ENCODE measurements at places on chromosomes 2 and 18. TPM values are rescaled to one million over a fixed set of nuclear protein-coding genes. Genes with fewer than 3 reads are reported as not detected.
A peak's percentile ranks its signal among the peaks of the same experiment; 100 is the strongest.

The SERPINB3 gene
- polyA plus RNA-seq = not detected

The SCLY gene
- 15.8 TPM for polyA plus RNA-seq

DNA sequence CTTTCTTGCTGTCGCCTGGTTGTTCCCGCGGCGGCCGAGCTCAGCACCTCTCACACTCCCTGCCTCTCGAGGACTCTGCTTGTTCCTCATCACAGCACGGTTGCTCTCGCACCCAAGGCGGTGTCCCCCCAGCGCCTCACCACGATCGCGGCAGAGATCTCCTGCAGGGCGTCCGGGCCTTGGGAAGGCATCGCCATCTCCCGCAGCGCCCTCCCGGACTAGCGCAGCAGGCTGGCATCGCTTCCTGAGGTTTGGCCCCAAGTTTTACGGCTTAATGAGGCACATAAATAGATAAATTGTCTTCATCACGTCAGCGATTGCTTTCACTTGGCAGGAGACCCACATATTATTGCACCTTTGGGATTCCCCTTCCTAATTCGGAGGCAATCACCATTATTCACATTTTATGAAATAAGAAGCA, 125.4 kb downstream of the RGPD3 start:
- DNase-seq = no peak

DNA sequence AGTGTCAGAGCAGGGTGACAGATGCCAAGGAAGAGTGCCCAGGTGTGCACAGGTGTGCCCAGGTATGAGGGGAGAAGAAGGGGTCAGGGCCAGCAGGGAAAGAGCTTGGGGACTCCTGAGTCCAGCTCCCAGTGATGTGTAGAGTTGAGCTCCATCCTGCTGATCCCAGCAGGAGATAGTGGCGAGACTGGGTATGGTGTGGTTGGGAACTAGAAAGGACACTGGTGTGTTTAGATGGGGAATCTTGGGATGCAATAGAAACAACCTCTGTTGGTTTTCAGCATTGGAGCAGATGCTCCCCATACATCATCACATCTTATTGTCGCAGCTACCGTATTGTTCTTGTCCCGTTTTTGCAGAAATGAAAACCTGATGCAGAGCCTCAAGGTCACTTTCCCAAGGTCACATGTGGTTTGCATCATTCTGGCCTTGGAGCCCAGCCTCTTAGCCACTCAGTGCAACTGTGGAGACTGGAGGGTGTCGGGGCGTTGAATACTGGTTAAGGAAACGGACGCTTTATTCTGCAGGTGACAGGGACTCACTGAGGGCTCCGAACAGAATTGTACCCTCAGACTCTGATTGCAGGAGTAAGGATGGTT, 166.7 kb downstream of the AGAP1 start:
- no peak for DNase-seq

The LHCGR gene
- not detected for polyA plus RNA-seq

GRCh38 chr18:11981543-11982366, 448 bp downstream of the IMPA2 start:
- peak; percentile 17 for DNase-seq

- DNase-seq = peak; percentile 10
Measured at GRCh38 chr18:80022613-80023012, 11.6 kb upstream of the RBFA start.

- no peak for DNase-seq
Measured at GRCh38 chr2:15731213-15731888, 139.7 kb downstream of the DDX1 start.

The INPP5D gene
- polyA plus RNA-seq = 54.8 TPM

GRCh38 chr2:223235986-223236385, 184.0 kb downstream of the KCNE4 start:
- no peak for DNase-seq

DNA sequence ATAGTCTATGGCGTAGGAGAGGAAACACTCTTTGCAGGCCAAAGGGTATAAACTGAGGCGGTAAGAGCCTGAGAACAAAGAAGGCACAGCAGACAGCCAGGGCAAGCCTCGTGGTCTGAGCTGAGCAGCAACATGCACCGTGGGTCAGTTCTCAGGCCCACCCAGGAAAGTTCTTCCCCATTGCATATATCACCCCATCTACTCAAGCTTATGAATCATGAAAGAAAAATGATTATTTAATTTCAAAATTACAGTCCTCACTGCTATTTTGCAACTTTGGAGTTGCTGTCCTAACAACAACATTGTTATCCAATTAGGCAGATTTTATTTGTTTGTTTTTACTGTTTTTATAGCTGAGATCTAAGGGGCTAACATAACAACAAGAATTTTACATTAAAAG, 54.7 kb upstream of the RIOK3 start:
- DNase-seq = no peak

DNA sequence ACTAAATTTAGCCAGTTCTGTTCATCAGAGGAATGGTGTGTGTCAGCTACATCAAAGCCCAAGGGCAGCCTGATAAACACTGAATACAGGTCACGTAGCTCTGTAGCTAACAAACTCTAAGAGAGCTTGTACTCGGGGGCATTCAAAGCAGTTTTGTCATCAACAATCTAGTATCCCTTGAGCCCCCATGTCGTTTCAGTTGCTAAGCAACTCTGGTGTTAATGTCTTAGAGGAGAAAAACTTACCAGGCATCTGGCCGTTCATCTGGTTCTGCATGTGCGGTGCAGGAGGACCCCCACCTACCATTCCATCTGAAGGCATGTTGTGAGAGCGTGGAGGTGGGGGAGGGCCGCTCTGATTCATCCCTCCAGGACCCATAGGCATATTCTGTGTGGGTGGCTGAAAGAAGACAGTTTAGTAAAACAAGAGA, 33.1 kb downstream of the SS18 start:
- no peak for DNase-seq

DNA sequence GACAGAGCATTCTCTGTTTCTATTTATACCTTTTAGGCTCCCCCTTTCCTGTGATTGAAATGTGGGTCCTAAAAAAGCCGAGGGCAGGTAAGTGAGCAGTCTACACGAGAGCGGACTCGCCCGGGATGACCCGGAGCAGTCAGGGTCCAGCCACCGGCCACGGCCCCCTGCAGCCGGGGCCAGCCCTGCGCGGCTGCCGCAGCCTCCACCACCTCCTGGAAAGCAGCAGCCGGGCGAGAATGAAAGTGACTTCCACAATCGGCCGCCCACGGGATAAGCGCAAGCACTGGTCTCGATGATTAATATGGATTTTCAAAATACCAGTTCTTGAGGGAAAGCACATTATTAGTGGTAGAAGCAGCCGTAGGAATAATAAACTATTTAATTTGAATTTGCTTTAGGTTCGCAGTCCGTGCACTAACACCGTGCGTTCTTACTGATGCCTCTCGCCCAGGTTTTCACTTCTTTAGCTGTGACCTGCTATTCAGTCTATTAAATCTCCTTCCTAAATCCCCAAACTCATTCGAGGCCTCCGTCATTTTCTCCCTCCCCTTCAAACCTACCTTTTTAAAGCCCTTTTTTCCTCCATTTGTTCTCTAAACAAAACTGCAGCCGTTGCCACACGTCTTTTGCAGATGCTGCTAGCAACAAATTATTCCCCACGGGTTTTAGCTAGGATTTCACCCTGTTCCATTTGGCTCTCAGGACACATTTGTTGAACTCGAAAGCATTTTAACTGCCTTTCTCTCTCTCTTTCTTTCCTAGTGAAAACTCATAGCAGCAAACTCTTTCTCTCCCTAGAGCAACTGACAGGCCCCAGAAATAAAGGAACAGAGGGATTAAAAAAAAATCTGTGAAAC, 1015.1 kb upstream of the PIK3C3 start:
- no peak for DNase-seq

The STEAP3 gene
- polyA plus RNA-seq = 0.83 TPM

GRCh38 chr2:41998186-41999127, 49.4 kb upstream of the PKDCC start:
- no peak for DNase-seq

DNA sequence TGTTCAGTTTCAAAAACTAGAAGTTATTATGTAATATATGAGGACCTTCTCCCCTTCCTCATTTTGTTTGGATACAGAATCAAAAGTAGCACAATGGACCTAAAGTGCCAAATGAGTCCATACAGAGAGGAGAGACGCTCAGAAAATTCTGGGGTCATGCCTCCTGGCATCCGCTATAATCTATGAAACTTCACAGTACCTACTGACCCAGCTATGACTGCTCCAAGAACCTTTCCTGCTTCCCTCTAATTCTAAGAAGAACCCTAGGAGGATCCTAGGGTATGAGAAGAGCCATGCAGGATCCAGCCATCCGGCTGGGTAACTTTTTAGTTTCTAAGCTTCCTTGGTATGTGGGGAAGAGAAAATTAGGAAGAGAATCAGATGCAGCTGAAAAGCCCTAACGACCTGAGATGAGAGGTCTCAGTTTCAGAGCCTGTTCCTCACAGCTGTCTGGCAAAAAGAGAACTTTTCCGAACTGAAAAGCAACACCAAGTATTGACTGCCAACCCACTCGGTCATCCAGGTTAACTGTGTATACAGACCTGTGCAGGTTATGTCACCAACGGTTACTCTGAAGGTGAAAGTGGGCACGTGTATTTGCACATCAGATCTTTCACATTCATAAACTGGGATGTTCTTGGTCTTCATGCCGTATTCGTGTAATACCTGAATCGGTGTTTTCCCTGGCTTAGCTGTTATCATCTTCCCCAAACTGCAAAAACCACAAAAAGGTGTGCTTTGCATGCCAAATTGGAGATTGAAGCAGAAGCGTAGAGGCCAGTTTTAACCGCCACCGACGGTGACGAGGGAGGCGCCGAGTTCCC, 1.1 kb downstream of the PRKRA start:
- no peak for DNase-seq

- DNase-seq = no peak
Measured at GRCh38 chr2:29068513-29068912, 5.8 kb downstream of the PCARE start.

- no peak for DNase-seq
Measured at GRCh38 chr18:26397019-26397418, 151.3 kb downstream of the KCTD1 start.

The CAPN13 gene
- polyA plus RNA-seq = not detected

The NT5C1B gene
- not detected for polyA plus RNA-seq

- peak; percentile 49 for DNase-seq
Measured at GRCh38 chr2:45649858-45650811, 1.3 kb upstream of the PRKCE start.

DNA sequence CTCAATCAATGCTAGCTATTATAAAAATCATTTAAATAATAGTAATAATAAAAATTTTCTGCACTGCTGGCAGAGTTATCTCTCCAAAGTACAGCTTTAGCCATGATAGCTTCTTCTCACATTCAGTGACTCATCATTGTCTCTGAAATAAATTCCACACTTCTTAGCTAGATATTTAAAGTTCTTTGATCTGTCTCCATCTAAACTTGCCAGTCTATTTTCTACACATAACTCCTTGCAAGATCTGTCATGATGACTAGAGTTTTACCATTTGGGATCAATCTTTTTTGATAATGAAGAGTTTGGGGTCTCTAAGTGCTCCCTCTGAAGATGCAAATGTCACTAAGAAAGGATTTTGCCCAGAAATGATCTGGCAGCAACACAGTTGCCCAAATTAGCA, 155.4 kb upstream of the LHCGR start:
- DNase-seq = no peak

GRCh38 chr2:101040761-101041160, 38.7 kb downstream of the RPL31 start:
- no peak for DNase-seq

DNA sequence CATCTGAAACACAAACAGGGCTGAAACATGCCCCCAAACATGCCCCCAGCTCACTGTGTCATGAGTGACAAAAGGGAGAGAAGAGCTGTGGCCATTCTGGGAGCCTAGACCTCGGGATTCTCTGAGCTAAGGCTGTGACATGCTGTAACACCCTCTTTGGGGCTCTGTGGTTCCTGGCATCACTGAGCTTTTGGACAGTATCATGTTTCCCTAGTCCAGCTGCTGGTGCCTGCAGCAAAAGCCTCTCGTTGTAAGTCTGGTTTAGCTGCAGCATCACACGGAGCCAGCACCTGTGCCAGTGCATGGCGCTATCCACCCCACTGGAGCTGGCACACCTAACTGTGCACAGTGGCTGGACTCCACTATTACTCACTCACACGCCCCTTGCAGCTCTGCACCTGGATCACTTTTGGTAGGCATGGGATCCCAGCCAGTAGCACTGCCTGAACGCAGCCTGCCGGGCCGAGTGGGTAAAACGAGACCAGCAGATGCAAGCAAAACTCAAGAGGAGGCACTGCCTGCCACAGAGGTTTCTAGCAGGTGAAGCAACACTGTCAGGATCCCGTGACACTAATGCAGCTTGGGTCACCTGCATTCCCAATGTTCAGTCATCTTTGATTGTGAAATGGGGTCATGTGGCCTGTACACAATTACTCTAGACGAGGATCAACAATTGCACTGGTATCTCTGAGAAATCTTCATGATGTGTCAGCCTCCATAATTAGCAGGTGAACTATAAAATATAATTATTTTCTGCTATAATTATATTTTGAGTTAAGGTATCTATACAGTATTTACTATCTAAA, 547.2 kb downstream of the ZNF804A start:
- DNase-seq = no peak

- DNase-seq = no peak
Measured at GRCh38 chr2:237012004-237012403, 73.7 kb upstream of the COPS8 start.

GRCh38 chr2:63283273-63283672, 232.6 kb downstream of the OTX1 start:
- no peak for DNase-seq

DNA sequence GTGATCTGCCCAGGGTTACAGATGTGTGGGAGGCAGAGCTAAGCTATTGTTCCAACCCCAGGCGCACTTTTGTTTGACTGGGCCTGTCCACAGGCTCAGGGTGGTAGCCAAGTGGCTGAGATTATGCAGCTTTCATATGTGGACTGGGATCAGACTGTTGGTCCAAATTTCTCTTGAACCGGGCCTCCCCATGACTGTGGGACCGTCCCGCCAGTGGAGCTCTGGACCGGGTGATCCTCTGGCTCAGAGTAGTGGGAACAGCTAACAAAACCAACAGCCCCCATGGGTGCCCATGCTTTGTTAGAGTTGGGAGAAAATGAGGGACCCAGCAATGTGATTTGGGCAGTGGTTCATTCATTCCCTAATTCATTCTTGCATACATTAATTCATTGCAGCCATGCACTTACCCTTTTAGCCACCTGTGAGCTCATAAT, 86.8 kb upstream of the HS6ST1 start:
- no peak for DNase-seq

DNA sequence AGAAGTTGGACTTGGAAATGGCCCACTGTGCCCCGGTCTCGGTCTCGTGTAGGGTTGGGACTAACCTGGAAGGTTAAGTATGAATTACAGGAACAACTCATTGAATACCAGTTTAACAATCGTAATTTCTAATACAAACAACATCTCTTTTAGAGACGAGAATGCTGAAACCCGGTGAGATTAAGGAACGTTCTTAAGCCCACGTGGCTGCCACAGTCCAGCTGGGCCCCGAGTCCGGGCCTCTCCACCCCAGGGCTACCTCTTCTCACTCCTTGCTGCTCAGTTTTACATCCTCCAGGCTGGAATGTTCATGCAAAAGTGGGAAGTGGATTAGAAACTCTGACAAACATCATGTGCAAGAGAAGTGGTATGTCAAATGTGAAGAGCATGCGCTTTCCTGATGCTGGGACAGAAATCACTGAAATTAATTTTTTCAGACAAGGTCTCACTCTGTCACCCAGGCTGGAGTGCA, 29.4 kb downstream of the NGEF start:
- DNase-seq = no peak
